ENCODE measurements at places on chromosomes 11 and 22.

DNA sequence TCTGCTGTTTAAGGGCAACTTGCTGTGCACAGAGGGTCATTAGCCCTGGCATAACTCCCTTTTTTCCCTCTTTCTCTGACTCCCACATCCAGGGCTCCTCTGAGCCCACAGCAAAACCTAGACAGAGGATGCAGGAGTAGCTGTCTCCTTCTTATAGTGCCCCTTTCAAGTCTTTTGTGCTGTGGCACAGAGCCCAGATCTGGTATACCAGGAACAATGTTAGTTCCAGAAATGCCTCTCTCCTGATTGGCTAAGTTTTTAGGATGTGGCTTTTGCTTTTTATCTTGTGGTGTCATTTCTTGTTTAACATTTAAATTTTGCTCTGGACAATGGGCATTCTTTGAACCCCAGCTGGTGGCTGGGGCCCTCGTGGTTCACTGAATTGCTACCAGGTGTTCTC, 25.6 kb upstream of the RRM1 start:
- no peak for DNase-seq

- no peak for DNase-seq
Observed at GRCh38 chr22:43005106-43005505, 9.8 kb downstream of the PACSIN2 start.

DNA sequence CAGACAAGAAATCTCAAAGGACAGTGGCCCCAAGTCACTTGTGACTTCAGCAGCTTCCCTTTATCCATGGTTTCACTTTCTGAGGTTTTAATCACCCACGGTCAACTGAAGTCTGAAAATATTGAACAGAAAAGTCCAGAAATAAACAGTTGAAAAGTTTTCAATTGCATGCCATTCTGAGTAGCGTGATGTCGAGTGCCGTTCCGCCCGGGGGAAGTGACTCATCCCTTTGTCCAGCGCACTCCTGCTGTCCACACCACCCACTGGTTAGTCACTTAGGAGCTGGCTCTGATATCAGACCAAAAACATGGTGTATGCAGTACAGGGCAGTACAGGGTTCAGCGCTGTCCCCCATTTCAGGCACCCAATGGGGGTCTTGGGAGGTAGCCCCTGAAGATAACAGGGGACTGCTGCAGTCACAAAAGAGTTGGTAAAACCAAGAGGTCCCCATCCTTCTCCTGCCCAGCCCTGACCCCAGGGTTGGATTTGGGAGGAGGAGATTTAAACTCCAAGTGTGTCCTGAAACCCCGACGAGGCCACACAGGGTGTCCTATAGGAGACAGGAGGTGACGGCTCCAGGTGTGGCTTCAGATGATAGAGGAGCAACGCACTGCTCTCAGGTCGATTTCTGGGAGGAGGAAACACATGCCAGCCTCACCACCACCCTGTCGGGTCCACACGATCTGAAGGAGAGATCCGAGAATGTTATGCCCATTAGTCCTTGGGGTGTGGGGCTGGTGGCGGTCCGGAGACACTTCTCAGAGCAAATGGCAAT, 390.1 kb downstream of the CTTN start:
- DNase-seq, result no peak

DNA sequence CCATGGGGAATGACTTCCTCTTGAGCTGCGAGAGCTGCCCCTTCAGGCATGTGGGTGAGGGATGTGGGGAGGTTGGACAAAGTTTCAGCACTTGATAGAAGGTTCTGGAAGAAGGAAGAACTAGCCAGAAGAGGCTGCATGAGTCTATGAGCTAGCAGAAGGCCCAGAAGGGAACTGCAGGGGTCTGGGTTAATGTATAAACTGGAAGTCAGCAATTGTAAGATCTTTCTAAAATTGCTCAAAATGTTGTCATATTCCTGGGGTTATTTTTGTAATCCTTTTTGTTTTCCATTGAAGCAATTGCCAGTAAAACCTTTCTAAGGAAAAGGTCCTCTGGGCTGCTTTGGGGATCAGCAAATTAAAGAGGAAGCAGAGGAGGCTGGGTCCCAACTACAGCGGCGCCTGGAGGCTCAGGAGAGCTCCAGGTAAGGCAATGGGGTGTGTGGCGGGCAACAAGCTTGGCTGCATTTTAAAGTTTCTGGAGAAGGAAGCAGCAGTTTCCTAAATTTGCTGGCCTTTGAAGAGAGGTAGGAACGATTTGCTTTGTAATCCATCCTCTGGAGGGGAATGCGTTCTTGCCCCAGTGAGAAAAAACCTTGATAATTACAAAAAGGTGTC, 29.2 kb downstream of the ADAMTS15 start:
- no peak for DNase-seq

DNA sequence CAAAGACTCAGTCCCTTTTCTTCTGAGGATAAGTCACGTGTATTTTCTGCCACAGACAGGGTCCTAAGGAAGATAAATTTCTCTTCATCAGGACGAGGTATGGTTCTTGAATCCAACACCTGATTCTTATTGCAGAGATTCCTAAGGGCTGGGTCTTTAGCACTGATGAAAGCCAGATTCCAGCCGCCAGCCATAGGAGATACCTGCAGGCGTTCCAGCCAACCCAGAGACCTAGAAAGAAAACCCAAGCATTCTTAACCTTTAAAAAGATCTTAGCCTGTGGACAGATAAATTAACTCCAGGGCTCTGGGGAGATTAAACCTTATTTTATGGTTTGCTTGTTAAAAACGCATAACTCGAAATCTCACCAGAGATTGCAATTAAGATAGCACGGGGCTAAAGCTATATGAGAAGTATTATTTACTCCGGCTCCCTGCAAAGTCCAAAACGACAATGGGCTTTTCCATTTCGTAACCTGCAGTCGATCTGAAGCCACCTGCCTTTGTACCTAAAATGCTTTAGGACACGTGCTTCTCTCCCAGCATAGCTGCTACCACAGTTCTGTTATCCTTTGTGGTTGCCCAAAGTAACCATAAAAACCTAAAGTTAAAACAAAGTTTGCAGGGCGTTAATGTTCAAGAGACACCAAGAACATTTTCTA, 104.5 kb downstream of the NXPE2 start:
- DNase-seq, result no peak

DNA sequence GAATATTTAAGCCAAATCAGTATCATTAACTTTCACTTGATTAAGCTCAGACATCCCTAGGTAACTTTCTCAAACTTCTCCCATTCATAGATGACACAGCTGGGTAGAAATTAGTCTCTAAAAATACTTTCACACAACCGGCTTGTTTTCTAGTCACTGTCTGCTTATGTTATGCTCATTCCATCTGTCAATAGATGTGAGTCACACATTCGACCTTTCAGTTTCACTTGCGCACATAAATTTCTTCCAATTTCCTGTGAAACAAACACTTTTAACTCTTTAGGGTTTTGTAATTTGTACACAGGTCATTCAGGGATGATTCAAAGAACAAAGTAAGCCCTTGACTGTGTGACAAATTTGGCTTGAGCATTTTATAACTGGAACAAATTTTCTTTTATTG, 723.0 kb downstream of the KCNA4 start:
- DNase-seq, result no peak

DNA sequence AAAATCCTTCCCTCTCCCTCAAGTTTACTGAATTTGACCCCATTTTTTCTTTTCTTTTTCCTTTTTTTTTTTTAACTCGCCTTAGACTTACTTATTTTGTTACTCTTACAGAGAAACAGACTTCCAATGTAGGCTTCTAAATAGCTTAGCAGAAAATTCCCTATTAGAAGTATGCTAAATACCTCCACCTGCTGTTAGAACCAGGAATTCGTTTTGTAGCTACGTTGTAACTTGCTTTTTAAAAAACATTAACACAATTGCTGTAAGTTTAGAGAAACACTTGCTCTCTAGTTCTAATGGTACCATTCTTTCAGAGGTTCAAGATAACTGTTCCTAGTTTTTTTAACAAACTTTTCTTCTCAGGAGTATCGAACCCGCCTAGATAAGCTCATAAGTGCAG, 324.2 kb downstream of the DCDC1 start:
- DNase-seq, result no peak

DNA sequence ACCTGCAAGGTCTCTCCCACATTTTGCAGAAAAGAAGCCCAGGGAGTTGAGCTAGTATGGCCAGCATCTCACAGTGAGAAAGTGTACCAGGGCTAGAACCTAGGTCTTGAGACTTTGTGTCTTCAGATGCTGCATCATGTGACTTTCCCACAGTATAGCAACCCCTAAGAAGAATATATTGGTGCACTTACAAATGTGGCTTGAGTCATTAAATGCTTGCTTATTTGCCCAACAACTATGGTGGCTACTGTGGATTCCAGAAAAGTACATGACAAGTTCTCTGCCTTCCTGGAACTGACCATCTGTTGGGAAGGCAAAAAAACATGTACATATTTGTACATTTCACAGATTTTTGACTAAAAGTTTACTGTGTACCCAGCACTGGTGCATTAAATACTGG, 55.0 kb downstream of the POLD3 start:
- DNase-seq, result no peak
